CD4-positive, alpha-beta T cell treated with Interleukin-4 for 4 hours (primary cell): ENCODE measurements at places on chromosomes 1 and 21.

DNA sequence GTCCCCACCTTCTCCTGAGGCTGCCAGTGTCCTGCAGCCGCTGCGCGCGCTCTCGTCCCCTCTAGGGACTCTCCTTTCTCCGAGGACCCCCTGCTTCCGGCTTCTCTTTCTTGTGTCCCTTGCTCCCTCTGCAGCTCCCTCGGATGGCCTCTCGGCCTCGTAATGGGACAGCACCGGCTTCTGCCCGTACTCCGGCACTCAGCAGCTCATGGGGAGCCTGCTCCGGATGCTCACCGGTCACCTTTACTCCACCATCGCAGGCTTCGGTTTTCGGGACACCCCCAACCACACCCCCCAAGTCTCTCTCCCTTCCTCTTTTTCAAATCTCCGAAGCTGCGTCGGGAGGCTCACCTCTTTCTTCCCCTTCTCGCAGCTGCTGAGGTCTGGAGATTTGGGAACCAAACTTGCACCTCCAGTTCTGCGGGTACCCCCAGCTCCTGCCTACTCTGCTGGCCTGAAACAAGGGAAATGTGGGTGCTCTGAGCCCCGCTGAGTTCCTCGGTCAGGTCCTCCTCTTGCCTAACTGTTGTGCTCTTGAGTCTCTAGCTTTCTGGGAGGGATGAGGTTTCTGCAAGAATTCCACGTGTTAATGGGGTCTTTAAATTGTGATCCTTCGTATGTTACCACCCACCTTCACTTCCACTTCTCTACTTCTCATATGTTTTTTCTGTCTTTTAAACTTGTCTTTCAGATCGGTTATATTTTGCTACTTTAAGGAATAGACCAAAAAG lies 930 bp downstream of the CDC14A start:
- peak; percentile 32 for DNase-seq

- no peak for DNase-seq
These were observed 51.0 kb upstream of the BARHL2 start for GRCh38 chr1:90768098-90768497.

DNA sequence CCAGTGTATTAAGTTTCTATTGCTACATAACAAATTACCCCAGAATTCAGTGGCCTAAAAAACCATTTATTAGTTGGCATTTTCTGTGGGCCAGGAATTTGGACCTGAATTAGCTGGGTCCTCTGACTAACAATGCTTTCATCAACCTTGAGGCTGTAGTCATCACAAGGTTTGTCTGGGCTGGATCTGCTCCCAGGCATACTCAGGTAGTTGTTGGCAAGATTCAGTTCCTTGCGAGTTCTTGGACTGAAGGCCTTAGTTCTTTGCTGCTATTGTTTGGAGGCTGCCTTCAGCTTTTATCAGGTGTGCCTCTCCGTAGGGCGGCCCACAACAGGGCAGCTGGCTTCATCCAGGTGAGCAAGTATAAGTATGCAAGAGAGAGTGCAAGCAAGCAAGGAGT lies 31.4 kb upstream of the DEPDC1 start:
- DNase-seq = no peak

- no peak for DNase-seq
These were observed 84.6 kb downstream of the RAVER2 start for GRCh38 chr1:64829411-64830029.

GRCh38 chr21:24115141-24115540 lies 1492.1 kb downstream of the MRPL39 start:
- DNase-seq = no peak
